ENCODE measurements at places on chromosomes 2 and 18. TPM values are rescaled to one million over a fixed set of nuclear protein-coding genes. Genes with fewer than 3 reads are reported as not detected.

DNA sequence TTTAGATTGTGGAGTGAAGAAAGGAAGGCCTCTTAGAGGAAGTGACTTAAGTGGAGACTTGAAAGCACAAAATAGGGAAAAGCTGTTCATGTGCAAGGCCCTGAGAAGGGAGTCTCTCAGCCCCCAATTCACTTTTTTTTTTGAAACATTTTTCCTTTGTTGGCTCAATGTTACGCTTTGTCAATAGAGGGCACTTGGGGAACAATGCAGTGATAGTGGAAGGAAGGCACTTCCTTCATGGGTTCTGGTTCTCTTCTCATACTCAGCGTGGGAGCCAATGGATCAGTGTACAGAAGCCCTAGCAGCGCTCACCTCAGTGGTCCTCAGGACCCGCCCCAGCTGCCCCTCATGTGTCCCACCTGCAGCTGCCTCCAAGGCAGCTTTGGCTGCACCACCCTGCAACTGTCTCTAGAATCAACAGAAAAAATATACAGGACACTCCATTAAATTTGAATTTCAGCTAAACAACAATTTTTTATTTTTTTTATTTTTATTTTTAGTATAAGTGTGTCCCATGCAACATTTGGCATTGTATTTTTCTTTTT is 8.6 kb upstream of the C2orf42 start:
- DNase-seq: no peak

DNA sequence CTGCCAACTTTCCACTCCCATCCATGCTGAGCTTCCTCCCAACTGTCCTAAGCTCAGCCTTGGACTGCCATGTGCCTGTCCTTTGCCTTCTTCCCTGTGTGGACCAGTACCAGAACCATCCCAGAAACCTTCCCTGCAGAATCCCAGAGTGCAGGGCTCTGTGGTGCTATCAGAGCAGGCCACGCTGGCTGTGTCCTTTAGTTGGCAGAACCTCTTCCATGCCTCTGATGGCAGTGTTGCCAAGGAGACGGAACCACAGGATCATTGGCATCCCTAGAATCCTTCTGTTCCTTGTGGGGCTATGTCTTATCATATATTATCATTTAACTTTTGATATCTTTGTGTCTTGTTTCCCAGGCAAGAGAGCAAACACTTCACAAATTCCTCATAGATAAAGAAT is 73.0 kb upstream of the NOSTRIN start:
- no peak for DNase-seq

GRCh38 chr2:146077156-146077555 is 1557.2 kb upstream of the ZEB2 start:
- DNase-seq: no peak

DNA sequence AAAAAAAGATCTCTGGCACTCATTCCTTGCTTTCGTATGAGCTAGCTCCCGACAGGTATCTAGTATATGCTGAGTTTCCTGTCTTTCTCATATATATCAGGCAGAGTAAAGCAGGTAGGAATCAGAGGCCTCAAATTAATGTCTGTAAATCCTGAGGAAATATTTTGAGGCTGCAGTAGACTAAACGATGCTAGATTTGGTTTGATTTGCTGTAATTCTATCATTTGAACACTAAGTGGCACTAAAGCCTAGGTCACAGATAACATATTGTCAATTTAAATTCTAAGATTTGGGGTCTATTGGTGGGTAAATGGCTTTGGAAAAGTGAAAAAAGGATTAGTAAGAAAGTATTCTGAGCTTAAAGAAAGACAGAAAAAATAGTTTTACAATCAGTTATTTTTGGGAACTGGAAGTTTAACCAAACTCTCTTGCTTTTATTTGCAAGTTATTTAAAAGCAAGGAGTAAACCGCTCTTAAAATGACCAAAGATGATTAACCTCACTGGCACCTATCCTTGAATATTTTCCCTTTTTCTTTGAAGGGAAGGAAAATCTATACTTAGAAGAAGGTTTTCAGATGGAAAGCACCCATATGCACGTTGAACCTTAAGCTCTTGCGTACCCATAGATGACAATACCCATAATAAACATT is 37.6 kb upstream of the SLC4A10 start:
- no peak for DNase-seq

GRCh38 chr2:48278590-48278989 is 251.4 kb upstream of the STON1 start:
- DNase-seq: no peak

GRCh38 chr2:191228861-191229260 is 16.3 kb upstream of the MYO1B start:
- no peak for DNase-seq

PHLPP1 gene
- 13.8 TPM for polyA plus RNA-seq

- no peak for DNase-seq
These were observed 440.2 kb upstream of the ST6GAL2 start for GRCh38 chr2:107325981-107326786.

Measured in adrenal gland (tissue), 19 donors.